ENCODE measurements at places on chromosomes 16 and 17.

DNA sequence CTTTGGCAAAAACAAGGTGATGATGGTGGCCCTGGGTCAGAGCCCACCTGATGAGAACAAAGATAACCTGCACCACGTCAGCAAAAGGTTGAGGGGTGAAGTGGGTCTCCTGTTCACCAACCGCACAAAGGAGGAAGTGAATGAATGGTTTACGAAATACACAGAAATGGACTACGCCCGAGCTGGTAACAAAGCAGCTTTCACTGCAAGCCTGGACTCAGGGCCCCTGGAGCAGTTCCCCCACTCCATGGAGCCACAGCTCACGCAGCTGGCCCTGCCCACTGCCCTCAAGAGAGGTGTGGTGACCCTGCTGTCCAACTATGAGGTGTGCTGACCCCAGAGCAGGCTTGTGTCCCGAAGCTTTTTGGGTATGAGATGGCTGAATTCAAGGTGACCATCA lies 29.7 kb upstream of the DLX4 start:
- DNase-seq: no peak

GRCh38 chr17:52156576-52157570 lies 1.6 kb downstream of the CA10 start:
- DNase-seq: no peak

- DNase-seq: no peak
These were observed 28.8 kb downstream of the TMEM92 start for GRCh38 chr17:50303051-50303450.

DNA sequence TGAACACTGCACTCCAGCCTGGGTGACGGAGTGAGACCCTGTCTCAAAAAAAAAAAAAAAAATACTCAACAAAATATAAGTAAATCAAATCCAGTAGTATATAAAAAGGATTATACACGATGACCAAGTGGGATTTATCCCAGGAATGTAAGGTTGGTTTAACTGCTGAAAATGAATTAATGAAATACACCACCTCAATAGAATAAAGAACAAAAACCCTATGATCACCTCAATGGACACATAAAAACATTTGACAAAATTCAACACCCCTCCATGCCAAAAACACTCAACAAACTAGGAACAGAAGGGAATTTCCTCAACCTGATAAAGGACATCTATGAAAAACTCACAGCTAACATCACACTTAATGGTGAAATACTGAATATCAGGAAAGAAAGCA lies 6.6 kb downstream of the MIS12 start:
- DNase-seq: no peak

DNA sequence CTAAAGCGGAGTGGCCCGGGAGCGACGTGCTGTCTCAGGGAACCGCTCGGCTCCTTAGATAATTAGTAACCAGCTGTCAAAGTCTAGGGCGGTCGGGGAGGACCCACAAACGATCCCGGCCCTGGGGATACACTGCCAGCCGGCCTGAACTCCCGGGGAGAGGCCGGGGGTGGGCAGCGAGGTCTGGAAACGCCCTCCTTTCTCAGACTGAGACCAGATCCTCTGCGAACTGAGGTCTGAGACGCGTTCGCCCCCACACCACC lies 1.3 kb downstream of the HNF1B start:
- DNase-seq: no peak

DNA sequence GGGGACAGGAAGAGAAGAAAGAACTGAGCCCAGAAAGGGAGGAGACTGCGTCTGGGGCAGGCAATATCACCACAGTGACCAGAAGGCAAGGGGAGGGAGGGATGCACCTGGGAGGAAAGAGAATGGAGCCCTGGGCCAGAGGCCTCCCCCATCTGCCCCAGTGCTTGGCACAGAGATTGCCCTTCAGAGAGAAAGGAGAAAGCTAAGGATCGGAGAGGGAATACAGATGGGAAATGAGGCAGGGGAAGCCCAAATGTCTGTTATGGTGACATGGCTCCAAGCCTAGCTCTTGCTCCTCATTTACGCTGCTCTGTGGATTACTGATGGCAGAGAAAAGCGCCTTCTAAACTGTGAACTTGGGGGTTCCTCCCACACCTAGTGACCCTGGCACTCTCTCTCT lies 47.2 kb downstream of the PIPOX start:
- no peak for DNase-seq

DNA sequence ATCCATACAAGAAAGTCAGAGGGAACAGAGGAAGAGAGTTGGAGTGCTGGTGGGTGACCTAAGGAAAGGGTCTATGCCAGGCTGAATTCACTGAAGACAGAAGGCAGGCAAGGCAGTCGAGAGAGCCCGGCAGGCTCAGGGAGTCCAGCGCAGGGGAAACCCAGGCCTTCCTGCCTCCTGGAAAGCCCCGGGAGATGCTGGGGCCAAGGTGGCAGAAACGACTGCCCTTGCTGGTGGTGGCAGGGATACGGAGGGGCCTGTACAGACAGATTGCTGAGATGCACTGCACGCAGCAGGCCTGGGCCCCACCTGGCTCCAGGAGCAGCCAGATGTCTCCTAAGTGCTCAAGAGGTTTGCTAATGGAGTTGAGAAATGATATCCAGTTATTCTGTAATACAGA lies 59.8 kb downstream of the GTF3C1 start:
- no peak for DNase-seq

DNA sequence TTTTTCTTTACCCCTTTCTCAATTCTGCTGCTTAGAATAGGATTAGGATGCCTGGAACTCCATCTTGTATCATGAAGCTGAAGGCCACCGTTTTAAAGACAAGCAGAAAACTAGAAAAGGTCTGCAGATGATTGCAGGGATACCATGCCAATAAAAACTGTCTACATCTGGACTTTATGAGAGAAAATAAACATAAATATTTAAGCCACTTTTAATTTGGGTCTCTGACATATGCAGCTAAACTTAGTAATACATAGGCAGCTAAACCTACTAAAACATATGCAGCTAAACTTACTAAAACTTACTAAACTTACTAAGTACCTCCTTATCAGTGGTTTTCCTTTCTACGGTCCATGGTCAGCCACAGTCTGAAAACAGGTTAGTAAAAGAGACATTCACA lies 48.4 kb downstream of the FBXL20 start:
- no peak for DNase-seq

DNA sequence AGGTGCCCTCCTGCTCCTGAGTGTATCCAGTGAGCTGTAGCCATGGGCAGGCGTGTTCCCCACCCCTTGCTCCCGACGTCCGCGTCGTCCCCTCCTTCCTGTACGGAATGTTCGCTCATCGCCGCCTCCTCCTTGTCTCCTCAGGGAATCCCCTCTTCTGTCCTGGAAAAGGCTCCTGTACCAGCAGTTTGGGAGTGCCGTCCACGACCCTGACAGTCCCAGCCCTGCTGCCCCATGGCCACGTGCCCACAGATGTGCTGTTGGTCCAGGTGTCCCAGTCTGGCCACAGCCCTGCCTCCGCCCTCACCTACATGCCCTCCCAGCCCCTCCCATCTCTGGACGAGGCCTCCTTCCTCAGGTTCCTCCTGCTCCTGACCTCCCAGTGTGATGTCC lies 30.2 kb downstream of the OR1D5 start:
- DNase-seq: no peak

DNA sequence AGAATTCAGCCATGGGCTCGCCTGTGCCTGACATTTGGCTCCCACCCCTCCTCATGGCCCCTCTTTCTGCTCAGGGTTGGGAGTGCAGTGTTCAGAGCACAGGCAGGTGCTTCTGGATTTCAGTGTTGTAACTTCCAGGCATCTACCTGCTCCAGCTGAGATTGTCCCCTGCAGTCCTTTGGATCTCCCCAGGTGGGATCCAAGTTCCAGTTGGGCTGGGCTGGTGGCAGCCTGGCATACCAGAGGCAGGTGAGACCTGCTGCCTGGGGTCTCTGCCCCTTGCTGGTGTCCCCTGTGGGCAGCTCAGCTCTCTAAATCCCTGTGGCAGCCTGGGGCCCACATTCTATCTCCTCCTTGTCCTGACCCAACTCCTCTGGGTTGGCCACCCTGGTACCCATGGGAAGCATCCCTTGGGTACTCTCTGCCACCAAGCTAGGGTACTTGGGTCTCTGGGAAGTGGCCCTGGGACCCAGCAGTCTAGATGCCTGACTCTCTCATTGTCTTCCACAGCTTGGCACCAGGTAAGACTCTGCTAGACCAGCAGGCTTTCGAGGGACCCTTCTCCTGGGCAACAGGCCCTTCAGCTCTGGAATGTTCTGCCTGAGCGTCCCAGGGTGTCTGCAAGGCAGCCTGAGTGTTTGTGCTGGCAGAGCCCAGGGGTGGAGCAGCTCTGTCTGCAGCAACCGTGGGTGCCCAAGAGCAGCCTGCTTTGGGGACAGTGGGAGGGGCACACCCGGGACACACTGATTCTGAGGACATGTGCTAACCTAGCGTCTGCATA lies 42.5 kb downstream of the DNAH17 start:
- DNase-seq: no peak

DNA sequence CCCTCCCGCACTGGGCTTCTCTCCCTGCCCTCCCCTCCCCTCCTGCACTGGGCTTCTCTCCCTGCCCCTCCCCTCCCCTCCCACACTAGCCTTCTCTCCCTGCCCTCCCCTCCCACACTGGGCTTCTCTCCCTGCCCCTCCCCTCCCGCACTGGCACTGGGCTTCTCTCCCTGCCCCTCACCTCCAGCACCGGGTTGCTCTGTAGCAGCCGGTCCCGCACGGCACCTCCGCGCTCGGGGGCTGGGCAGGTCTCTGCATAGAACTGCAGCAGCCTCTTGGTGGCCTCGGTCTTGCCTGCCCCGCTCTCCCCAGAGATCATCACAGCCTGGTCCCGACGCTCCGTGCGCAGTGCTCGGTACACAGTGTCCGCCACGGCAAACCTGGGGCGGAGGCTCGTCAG lies 9.8 kb downstream of the MYO1C start:
- no peak for DNase-seq

DNA sequence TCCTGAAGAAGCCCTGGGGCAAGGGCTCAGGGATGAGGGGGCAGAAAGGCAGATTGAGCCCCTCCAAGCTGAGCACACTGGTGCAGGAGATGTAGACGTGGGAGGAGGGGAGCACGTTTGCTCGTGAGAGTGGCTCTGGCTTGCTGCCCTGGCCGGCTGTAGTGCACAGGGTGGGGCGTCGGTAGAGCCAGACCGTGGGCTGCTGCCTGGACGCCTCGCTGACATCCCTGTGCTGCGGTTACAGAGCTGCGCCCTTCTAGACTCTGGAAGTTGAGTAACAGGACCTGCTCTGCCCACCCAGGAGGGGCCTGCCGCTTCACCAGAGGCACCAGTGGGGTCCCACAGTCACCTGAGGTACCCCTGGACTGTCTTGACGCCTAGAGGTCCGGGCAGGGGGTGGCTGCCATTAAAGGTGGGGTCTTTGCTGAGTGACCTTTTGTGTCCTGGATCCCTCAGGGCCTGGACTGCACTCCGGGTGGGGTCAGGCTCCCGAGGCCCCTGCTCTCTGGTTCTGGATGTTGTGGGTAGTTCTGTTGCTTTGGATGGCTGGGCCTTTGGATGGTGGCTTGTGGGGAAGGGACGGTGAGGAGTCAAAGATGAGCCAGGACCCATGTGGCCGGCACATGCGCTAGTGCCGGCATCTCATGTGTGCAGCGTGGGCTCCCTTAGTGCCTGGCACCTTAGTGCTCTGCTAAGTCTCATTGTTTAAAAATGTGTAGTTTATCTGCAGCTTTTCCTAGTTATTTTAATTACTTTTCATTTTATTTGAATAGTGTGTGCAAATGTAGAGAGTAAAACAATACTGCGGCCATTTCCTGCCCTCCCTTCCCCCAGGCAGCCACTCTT lies 41.7 kb downstream of the PGS1 start:
- DNase-seq: no peak

- no peak for DNase-seq
These were observed 370 bp downstream of the EVPL start for GRCh38 chr17:76026714-76027158.

- DNase-seq: no peak
These were observed 13.5 kb downstream of the POLR2A start for GRCh38 chr17:7497636-7498035.

DNA sequence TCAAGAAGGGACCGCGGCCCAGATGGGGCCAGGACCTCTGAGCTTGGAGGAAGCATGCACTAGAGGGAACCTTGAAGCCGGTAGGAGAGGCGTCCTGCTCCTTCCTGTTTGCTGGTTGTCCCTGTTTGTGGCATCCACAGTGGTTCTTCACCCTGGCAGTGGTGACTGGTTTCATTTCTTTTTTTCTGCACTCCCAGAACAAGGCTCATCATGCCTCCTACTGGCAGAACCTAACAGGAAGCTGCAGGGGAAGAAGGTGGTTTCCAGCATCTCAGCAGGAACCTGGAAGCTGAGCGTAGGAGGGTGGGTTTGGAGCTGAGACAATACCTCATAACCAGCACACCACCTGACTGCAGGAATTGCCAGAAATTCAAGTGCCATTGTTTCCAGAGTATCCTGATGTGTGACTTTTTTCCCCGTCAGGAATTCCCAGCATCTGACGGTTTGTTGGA lies 5.8 kb downstream of the TMEM231 start:
- DNase-seq: peak; percentile 96

DNA sequence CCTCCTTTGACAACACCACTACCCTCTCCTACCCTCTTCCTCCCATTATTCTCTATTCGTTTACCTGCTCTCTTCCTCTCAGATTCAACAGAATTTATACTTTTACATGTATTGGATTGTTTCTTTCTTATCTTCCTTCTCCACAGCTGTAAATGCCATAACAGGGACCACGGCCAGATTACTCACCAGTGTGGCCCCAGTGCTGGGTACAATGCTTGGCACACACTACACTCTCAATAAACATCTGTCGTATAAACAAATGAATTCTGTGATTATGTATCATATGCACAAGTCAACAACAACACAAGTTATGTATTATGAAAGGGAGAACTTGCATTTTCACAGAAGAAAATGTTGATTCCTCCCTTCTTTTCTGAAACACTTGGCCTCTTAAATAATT lies 20.0 kb downstream of the AARSD1 start:
- no peak for DNase-seq

- no peak for DNase-seq
These were observed 670.9 kb downstream of the TOX3 start for GRCh38 chr16:51875834-51876600.

DNA sequence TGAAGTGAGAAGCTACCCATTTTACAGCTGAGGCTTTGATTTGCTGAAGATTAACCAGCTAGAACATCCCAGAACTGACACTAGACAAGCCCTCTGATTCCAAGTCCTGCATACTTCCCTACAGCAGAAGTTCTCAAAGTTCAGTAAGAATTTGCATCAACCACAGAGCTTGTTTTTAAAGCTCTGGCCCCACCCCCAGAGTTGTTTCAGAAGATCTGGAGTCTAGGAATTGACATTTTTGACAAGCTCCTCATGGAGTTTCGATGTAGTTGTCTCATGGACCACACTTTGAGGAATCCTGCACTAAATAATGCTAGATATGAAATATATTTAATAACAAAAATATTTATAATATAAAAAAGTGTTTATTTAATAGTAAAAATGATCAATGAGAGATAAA lies 120.3 kb upstream of the ADAMTS18 start:
- no peak for DNase-seq

DNA sequence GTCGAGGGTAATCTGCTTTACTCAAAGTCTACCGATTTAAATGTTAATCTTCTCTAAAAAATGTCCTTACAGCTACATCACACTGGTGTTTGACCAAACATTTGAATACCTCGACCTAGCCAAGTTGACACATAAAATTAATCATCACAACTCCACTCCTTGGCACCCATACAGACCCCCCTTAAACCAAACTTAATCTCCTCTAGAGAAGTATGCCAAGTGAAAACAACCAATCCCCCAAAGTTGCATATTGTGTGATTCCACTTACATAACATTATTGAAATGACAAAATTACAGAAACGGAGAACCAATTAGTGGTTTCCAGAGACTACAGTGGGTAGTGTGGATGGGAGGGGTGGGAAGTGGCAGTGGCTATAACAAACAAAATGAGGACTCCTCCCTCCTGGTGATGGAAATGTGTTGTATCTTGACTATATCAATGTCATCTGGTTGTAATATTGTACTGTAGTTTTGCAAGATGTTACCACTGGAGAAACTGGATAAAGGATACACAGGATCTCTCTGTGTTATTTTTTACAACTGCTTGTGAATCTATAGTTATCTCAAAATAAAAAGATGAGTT lies 39.4 kb downstream of the CAPNS2 start:
- no peak for DNase-seq

Measured in pons (tissue), 1 donor.